ENCODE measurements at places on chromosomes 1 and 21. TPM values are rescaled to one million over a fixed set of nuclear protein-coding genes. Genes with fewer than 3 reads are reported as not detected.

DNA sequence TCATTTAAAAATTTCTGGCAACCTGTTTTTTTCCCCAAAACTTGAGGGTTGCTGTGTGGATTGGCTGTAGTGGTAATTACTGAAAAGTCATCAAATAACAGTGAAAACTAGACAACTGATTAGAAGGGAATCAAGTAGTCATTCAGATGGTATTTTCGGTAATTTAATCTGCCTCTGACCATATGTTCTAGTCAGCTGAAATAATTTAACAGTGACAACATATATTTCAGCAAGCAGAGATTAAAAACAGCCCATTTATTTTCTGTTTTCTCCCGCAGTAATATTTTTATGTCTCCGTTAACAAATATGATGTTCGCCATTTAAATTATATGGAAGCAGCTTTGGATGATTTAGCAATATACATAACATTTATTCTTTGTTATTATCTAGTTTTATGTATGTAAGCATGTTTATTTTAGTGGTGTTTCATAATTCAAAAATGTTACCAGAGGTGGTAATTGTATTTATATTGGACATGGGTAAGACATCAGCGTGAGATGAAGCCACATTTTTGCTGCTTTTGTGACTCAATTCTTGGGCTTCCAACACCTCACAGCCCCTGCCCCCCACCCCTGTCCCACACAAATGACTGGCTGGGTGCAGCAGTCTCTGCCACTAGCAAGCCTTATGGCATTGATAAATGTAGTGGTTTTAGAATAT is 104.4 kb downstream of the GALNT2 start:
- DNase-seq: peak; percentile 77

GRCh38 chr1:242065813-242066212 is 66.9 kb upstream of the MAP1LC3C start:
- no peak for DNase-seq

GRCh38 chr1:216034506-216034905 is 388.7 kb downstream of the USH2A start:
- peak; percentile 41 for DNase-seq

Gene SPATA21
- not detected for total RNA-seq

GRCh38 chr1:19765623-19766022 is 34.1 kb downstream of the TMCO4 start:
- peak; percentile 95 for DNase-seq

Gene OR2L8
- not detected for total RNA-seq

DNA sequence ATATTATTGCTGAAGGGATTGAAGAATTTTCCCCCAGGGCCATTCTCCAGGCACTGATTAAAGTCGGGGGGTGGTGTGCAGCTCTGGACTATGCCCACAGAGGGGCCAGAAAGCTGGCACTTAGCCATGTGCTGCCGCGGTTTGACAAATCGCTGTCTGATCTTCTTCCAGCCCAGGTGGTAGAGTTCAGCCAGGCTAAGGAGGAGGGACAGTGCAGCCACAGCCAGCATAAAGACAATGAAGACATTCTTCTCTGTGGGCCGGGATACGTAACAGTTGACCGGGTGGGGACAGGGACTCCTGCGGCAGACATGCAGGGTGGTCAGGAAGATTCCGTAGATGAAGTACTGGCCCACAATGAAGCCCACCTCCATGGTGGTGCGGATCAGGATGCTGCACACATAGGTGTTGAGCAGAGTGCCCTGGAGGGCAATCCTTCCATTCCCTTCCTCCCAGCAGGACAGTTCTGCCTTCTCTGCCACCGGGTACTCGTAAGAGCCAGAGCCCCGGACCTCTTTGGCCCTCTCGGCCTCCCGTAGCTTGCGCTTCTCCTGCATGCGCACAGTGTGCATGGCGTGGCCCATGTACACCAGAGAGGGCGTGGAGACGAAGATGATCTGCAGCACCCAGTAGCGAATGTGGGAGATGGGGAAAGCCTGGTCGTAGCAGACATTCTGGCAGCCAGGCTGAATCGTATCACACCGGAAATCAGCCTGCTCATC is 1.9 kb downstream of the GJA5 start:
- no peak for DNase-seq

DNA sequence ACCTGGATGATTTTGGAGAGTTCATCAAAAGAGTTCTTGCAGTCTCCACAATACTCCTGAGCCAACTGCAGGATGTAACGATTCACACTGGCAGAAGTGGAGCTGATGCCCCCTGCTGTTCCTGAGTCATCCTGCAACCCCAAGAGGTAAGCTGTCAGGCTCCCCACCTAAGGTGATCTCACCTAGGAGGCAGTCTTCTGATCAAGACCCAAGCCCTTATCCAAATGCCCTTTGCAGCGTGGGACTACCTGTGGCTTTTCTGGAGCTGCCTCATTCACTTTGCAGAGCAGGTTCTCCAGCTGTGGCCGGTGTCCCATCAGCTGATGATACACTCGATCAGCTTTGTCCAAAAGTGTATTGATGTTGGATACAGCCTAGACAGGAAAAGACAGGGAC is 96.4 kb downstream of the UBR4 start:
- DNase-seq: peak; percentile 19

DNA sequence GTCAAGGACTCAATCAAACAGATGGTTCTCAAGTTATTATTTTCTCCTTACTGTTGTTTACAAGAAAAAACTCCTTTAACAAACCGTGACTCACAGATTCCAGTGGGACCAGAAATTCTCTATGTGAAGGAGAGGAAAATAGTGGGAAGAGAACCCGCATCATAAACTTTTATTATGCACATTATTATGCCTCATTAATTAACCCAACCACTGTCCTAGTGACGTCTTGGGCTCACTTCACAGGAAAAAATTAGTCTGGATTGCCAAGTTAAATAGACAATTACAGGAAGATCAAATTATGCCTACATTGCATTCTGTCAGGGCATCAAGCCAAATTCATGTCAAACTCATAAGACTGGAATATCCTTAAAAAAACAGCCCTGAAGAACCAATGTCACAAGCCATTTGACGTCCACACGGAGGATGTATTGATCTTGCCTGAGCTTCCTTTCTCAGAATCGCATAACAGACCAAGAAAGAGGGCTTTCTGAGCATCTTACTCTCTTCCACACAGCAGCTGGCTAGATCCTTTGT is 347.8 kb downstream of the DUSP10 start:
- DNase-seq: peak; percentile 63

DNA sequence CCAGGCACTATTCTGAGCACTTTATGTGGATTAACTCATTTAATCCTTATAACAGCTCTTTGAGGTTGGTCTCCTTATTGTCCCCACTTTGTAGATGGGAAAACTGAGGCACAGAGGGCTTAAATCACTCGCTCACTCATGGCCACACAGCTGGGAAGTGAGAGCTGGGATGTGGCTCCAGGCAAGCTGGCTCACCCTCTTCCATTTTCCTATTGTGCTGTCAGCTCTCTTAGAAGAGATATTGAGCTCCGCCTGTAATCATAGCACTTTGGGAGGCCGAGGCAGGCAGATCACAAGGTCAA is 3.8 kb upstream of the COL8A2 start:
- no peak for DNase-seq

DNA sequence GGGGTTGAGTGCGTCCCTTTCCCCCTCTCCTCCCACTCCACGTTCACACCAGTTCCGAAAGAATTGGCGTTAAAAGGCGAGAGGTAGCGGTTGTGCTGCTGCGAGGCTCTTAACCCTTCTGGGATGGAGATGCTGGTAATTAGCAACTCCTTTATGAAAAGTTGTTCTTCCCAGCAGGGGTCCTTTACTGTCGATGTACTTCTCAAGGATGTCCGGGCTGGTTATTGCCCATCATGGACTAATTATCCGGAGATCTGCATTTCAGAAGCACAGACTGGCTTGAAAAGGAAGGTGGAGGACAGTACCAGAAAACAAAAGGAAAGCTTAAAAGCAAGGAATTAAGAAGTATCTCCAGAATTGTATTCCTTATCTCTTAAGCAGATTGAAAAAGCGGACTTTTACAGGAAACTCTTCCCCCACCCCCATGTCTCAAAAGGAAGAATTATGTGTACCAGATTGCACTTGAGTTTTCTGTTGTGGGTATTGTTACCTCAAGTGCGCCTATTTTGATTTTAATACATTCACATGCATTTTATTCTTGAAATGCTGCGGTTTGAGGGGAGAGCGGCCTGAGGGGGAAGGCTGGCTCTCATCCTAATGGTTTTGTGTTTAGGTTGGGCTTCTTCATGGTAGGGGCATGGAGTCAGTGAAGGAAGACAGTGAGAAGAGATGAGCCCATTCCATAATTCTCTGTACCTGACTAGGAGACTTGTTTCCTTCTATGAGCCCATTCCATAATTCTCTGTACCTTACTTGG is 1.5 kb downstream of the AK4 start:
- DNase-seq: peak; percentile 10
